ENCODE measurements at places on chromosomes 7 and 10.

DNA sequence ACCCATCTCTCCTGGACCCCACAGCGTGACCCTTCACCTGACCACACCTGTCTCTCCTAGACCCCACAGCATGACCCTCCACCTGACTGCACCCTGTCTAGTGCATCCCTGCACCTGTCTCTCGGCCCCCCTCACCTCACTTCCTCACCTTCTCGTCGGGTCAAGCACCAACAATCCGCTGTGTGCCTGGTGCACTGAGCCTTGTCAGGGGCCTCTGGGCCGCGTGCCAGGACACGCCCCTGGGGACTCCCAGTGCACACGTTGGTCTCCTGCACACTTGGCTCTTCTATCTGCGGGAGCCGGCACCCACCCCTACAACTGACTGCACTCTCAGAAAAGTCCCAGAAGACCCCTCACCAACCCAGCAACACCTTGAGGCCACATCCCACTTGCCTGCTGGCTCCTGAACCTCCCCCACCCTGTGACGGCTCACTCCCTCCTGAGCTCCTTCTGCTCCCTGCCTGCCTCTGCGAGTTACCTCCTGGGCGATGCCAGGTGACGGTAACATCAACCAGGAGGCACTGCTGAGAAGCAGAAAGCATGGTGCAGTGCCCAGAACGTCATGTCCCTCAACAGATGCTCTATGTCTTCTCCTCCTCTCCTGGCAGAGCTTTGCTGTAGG is 147.6 kb downstream of the DIP2C start:
- no peak for DNase-seq

DNA sequence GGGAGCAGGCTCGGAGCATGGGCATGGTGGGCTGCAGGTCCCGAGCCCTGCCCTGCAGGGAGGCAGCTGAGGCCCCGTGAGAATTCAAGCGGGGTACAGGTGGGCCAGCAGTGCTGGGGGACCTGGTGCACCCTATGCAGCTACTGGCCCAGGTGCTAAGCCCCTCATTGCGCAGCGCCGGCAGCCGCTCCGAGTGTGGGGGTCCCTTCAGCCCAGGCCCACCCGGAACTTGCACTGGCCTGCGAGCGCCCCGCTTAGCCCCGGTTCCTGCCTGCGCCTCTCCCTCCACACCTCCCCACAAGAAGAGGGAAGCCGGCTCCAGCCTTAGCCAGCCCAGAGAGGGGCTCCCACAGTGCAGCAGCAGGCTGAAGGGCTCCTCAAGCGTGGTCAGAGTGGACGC is 250.7 kb downstream of the CRPPA start:
- no peak for DNase-seq

- DNase-seq: no peak
Measured at GRCh38 chr10:128461991-128462390, 335.8 kb upstream of the MKI67 start.

DNA sequence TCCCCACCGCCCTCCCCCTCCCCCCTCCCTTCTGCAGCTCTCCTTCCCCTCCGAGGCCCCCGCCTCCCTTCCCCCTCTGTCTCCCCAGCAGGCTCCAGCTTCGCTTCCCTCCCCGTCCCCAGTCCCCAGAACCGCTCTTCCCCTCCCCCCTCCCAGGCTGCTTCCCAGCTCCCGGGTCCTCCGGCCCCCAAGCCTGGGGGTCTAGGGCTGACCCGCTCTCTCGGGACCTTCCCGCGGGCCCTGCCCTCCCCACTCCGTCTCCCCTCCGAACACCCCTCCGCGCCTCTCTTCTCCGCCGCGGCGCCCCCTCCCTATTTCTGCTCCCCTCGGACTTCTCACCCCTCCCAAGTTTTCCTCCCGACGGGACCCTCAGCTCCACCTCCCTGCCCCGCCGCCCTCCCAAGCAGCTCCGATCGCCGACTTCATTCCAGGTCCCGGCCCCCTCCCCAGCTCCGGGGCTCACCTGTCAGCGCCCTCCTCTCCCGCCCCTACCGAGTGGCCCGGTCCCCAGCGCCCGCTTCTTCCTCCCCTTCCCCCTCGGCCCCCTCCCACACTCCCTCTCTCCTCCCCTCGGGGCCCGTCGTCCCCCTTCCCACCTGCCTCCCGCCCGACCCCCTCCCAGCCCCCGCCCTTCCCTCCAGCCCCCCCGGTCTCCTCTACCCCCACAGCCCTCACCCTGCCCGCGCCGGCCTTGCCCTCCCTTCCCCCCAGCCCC is 990 bp downstream of the ZNF467 start:
- DNase-seq: no peak

DNA sequence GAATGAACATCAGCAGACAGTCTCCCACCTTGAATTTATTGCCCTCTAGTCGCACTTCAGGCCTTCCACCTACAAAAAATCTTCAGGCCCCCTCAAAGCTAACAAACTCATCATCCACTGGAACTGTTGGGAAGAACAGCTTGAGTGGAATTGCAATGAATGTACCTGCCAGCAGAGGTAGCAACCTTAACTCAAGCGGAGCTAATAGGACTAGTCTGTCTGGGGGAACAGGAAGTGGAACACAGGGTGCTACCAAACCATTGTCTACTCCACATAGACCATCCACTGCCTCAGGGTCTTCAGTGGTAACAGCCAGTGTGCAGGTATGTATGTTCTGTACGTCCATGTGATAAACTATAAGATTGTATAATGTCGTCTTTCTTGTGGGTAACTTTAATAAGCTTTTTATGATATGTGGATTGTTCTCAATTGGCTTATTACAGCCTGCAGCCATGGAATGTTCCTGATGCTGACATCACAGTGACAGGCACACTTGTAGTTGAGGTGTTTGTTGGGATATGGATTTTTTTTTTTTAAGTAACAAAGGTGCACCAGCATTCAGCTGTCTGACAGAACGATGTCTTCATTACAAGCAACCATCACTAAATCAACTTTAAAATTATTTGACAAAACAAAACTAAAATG is 53.3 kb downstream of the UBN2 start:
- DNase-seq: no peak

- no peak for DNase-seq
Measured at GRCh38 chr10:109924967-109925620, 1.8 kb upstream of the XPNPEP1 start.

Measured in stimulated activated CD4-positive, alpha-beta T cell treated with anti-CD3 and anti-CD28 coated beads, Interleukin-12 subunit alpha, Interleukin-12 subunit beta, amount 100 ng/mL, for 24 hours (primary cell).